ENCODE measurements at places on chromosomes 5 and 9.

GRCh38 chr5:14405706-14406553 is 175.7 kb upstream of the OTULINL start:
- DNase-seq: peak; percentile 50

DNA sequence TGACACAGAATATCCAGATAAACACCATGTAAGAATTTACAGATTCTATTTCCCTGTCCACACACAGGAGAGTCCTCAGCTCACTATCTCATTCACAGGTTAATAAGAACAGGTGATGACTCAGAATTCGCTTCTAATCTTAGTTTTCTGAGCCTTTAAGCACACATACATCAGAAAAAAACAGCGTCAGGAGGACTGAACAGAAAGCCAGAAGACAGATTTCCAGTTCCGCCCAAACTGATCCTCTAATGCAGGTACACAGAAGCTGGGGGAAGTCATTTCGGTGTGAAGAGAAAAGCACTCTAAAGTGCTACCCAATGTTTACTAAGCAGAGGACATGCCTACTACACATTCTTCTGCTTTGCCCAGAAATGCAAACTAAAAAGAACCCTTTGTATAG is 1.6 kb downstream of the CEMIP2 start:
- DNase-seq: peak; percentile 70

GRCh38 chr5:138955013-138955660 is 80.0 kb upstream of the LRRTM2 start:
- no peak for DNase-seq

GRCh38 chr9:137682428-137683105 is 63.8 kb downstream of the EHMT1 start:
- no peak for DNase-seq

DNA sequence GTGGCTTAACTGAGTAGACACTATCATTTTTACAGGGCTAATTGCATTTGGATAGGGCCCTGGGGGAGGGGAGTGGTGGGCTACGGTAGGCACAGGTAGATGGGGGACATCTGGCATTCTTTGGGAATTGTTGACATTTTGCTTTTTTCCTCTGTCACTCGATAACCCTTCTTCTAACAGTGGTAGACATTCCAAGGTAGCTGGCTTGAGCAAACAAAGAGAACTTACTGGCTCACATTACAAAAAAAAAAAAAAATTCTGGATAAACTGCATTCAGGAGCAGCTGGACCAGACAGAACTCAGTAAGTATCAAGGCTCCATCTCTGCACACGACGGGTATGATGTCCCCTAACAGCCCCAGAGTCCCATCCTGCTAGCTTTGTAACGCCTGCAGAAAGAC is 585.2 kb downstream of the ZNF608 start:
- no peak for DNase-seq

- no peak for DNase-seq
Observed at GRCh38 chr9:87864915-87865314, 17.8 kb upstream of the SPATA31E1 start.

GRCh38 chr9:90858457-90858901 is 56.9 kb downstream of the SYK start:
- DNase-seq: no peak

GRCh38 chr5:79727451-79728355 is 38.1 kb downstream of the CMYA5 start:
- no peak for DNase-seq

GRCh38 chr9:26244661-26245451 is 566.6 kb upstream of the TUSC1 start:
- DNase-seq: no peak

DNA sequence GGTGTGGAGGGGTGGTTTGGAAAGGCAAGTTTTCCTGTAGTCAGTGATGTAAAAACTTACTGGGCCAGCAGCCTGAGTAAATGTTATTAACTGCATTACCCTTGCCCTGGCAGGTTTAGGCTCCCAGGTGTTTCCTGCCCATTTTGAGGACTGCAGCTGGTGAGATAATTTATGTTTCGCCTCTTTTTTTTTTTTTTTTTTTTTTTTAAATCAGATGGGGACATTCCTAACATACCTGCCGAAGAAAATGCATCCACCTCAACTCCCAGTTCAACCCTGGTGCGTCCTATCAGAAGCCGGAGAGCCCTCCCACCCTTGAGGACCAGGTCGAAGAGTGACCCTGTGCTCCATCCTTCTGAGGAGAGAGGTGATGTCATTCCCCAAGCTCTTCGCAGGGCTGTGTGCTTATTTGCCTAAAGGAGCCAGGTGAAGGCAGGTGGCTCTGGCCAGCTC is 60.6 kb downstream of the ENTREP1 start:
- no peak for DNase-seq

- DNase-seq: no peak
Observed at GRCh38 chr9:114094971-114095370, 4.1 kb downstream of the KIF12 start.

- DNase-seq: no peak
Observed at GRCh38 chr9:108618906-108619550, 236.8 kb downstream of the ACTL7B start.

DNA sequence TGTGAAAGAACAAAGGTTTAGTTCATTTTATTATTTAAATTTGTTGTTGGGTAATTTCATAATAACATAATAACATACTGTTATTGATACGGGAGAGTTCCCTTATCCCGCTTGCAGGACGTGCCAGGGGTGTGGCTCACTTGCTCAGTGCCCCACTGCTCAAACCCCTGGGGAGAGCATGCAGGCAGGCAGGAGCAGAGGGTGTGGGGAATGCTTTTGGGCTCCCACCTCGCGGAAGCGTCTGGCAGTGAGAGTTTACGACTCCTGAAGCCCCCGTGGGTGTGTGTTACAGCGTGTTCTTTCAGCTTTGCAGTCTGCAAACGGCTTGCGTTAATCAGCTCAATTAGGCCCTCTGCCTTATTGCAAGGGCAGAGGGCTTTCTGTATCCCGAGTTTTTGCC is 675.9 kb downstream of the SEMA5A start:
- no peak for DNase-seq

- no peak for DNase-seq
Observed at GRCh38 chr9:94624629-94625028, 14.7 kb downstream of the FBP1 start.

DNA sequence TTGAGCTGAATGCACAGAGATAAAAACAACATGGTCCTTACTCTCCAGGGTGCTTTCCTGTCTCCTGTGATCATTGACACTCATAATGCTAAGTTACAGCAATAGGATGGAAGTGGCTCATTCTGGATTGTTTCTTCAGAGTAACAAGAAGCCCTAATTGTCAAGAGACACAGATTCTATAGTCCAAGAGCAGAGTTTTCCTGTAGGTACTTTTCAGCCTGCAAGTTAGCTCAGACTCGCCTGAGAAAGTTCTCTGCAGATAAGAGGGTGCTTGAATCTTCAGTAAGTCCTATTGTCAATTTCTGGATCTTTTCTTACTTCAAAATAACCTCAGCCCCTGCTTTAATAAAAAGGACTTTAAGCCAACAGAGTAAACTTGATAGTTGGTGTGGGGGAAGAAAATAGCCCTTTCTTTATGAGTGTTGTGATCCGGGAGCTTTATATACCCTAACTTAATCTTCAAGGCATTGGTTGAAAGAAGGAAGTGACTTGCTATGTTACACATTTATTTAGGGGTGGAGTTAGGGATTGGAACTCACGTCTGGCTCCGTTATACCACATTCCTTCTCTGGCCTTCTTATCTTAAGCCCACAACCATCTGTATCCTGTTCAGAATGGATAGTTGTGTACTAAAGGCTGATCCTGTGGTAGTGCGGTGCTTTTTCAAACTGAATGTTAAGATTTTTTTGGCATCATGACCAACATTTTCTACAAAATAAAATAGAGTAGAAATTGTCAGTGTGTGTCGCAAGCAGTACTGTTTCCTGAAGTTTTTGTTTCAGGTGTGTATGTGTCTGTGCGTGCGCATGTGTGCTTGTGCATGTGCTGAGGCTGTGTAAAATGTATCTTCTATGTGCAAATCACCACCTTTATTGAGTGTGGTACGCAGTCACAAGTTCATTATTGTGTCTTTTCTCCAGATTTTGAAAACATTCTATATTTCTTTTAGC is 173.9 kb downstream of the WDR70 start:
- DNase-seq: peak; percentile 29

DNA sequence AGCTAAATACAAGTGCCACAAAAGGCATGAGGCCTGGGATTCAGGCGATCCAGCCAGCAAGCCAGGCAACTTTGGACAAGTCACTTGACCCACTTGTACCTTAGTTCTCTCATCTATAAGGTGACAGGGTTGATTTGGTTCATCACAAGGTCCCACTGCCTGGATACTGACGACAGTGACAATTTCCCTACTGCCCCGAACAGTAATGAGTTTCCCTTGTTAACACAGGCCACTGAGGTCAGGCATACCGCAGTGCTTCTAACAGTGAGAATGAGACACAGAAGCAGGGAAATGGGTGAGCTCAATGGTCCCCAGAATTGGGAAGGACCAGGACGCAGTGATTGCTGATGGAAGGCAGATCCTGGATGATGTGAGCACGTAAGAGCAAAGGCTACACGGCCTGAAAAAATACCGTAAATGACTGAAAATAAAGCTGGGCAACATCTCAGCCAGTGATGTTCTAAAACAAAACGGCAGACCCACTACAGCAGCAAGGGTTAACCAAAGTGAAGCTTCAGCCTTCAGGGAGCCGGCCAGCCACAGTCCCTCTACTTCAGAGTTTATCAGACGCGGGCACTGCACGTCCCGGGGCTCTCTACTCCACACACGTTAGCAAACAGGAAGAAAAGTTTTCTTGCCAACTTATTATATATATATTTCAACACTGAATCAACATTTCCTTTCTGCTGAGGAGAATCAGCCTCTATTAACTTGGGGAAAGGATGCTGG is 846 bp downstream of the MGAT1 start:
- DNase-seq: no peak

- no peak for DNase-seq
Observed at GRCh38 chr5:38478166-38478565, 78.3 kb downstream of the LIFR start.

DNA sequence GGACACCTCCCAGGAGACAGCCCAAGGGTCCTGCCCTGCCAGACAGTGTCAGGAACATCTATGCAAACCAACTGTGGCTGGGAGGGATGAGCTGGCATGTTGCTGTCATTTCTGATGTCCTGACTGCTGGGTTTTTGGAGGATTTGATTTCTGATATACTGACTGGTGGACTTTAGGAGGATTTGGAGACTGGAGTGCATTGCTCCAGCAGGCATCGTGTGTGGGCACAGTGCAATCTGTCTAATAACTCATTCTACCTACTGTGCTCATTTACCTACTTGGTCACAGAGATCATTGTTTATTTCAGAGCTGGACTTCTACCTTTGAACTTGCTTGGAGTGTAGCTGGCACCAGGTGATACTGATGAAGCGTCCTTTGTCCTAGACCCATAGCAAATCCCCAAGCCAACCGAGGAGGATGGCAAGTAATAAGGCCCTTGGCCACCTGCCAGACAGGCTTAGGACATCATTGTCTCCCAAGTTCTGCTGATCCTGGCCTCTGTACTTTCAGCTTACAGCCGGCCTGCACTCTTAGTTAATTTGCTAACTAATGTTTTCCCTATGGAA is 124.3 kb upstream of the ICE1 start:
- peak; percentile 76 for DNase-seq

DNA sequence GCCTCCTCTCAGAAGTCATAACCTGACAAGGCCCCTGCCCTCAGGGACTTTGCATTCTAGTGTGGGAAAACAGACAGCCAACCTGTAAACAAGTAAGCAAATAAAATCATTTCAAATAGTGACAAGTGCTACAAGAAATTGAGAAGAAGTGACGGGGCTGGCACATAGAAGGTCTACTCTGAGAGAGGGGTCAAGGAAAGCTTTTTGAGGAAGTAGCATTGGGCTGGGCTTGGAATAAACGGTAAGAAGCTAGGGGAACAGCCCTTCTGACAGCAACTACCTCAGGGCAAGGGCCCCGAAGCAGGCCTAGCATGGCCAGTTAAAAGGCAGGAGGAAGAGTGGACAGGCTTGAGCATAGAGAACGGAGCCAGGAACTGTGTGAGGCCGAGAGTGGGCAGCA is 4.8 kb upstream of the SLC2A8 start:
- DNase-seq: no peak

DNA sequence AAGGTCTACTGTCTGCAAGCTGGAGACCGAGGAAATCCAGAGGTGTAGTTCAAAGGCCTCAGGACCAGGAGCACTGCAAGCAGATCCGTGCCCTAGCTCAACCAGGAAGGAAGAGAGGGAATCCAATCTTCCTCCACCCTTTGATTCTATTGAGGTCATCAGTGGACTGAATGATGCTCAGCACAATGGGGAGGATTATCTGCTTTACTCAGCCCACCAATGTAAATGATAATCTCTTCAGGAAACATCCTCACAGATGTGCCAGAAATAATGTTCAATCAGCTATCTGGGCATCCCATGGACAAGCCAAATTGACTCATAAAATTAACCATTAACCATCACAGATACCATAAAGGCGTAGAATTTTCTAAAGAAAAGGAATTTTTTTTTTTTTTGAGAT is 92.0 kb downstream of the BASP1 start:
- no peak for DNase-seq

DNA sequence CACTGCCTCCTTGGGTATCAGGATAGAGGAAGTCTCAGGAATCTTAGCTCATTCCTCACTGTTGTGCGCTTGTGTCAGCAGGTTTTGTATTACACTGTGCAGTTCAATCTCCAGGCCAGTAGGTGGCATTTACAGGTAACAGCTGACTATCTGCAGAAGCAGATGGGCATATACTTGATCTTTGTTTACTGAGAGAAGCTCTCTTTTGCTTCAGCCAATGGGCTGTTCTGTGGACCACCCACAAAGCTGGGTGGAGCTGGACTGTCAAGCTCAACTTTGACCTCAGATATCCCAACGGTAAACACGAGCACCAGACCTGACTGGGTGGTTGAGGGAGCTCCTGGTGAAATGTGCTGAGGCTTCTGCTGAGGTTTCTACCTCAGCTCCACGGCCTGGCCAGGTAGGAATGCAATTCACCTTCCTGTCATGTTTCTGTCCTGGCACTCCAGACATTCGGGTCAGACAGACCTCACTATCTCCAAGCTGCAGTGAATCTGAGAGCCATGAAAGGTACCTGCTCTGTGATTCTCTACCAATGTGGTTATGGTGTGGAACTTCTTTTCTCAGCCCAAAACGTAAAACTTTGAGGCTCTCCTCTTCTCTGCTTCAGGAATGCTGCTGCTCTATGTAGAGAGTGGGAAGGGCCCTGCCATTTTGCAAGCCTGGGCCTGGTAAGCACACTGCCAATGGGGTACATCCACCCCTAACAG is 167.9 kb upstream of the ACTBL2 start:
- DNase-seq: peak; percentile 75

GRCh38 chr5:73066466-73066865 is 53.9 kb upstream of the TMEM171 start:
- DNase-seq: no peak

GRCh38 chr5:159956074-159956473 is 39.8 kb downstream of the ADRA1B start:
- no peak for DNase-seq

DNA sequence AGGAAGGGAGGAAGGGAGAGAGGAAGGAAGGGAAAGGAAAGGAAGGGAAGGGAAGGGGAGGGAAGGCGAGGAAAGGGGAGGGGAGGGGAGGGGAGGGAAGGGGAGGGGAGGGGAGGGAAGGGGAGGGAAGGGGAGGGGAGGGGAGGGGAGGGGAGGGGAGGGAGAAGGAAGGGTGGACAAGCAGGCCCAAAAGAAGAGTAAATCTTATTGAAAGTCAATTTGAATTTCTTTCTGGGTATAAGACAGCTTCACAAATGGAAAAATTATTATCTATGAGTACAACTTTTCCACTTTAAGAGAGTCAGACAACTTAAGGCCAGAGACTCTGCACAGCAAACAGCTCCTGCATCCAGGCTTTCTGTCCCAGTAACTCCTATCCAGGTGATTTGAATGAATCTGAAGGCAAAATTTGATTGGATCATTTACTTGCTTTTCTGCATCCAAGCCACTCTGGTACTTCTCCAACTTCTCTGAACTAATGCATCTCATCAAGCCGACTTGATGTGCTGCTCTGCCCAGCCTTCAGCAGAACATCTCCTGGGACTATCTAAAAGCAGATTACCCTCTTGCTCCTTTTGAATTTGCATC is 363.4 kb upstream of the KIF2A start:
- DNase-seq: no peak
